ENCODE measurements at places on chromosomes 12 and 14. TPM values are rescaled to one million over a fixed set of nuclear protein-coding genes. Genes with fewer than 3 reads are reported as not detected.

DNA sequence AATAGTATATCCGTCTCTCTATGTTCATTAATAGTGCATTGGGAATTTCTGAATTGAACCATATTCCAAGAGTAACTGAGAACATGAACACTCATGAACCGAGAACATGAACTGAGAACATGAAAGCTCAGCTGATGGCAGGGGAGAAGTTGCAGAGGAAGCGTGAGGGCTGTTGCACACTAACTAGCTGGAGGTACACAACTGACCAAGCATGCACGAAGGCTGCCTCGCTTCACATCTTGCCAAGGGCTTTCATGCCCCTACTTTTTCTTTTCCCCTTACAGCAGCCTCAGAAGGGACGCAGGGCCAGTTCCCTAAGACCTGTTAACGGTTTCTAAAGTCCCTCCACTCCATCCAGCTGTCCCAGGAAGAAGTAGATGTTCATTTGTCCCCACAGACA lies 4.3 kb downstream of the RNASE1 start:
- DNase-seq, result no peak
- no peaks in the 10 kb centered on the region for H3K36me3 ChIP-seq
- no peaks in the 10 kb centered on the region for H3K27me3 ChIP-seq
- H3K4me3 ChIP-seq, result no peak overlapping the region
- H3K4me1 ChIP-seq, result peaks cover 17% of the 10 kb centered on the region
- no peak overlapping the region for H3K27ac ChIP-seq

DNA sequence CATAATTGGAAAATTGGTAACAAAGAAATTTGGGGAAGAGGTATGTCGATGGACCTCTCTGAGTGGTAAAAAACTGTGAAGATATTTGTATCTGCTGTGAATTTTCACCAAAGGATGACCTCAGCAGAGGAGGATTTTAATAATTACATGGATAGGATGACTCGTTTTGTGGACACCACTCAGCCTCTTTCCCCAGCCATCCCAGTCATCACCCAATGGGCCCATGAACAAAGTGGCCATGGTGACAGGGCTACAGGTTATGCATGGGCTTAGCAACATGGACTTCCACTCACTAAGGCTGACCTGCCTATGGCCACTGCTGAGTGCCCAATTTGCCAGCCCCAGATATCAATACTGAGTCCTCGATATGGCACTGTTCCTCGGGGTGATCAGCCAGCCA lies 577.5 kb upstream of the FBXO33 start:
- H3K27ac ChIP-seq, result no peak overlapping the region
- H3K36me3 ChIP-seq, result no peaks in the 10 kb centered on the region
- DNase-seq, result no peak
- no peak overlapping the region for H3K4me3 ChIP-seq

DNA sequence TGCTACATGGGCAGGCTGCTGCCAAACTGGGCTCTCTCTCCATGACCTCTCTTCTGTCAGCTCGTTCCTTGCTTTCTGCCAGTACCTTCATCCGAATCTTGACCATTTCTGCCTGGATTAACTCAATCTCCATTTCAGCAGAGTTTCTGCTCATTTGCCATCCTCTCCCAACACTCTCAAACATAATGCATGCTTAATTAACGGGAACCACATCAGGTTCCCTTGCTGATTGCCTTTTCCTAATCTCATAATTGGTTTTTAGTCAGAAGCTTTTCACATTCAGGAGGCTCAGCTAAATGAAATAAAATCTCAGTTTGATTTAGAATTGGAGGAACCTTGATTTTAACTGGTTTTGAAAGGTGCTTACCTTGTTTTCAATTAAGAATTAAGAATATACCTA lies 127.3 kb downstream of the SLC5A8 start:
- no peaks in the 10 kb centered on the region for H3K27me3 ChIP-seq
- H3K27ac ChIP-seq, result no peak overlapping the region
- H3K36me3 ChIP-seq, result no peaks in the 10 kb centered on the region
- H3K4me1 ChIP-seq, result no peaks in the 10 kb centered on the region

- no peaks in the 10 kb centered on the region for H3K36me3 ChIP-seq
- H3K4me1 ChIP-seq, result no peaks in the 10 kb centered on the region
- DNase-seq, result no peak
Observed at GRCh38 chr14:51512316-51512715, 139.4 kb upstream of the FRMD6 start.

GRCh38 chr14:71169861-71170260 lies 262.6 kb downstream of the PCNX1 start:
- peaks cover 9% of the 10 kb centered on the region for H3K27me3 ChIP-seq
- no peaks in the 10 kb centered on the region for H3K36me3 ChIP-seq
- no peak overlapping the region for H3K4me3 ChIP-seq
- no peak overlapping the region for H3K27ac ChIP-seq

DNA sequence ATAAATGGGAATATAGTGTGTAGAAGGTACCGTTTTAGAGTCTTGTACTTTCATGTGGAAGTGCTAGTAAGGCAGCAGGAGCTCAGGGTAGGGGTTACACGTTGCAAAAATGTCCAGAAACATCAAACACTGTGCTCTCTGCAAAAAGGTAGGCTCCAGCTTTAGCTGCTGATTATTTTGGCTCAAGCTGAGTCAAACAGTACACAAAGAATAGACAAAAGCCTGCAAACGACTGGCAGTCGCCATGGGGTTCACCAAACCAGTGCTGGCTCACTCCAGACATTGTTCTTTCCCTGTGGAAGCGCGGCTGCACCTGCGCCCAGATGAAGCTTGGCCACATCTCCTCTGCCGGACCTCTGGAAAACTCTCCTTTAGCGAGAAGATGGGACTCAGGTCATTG lies 45.3 kb upstream of the NAA30 start:
- H3K27me3 ChIP-seq, result no peaks in the 10 kb centered on the region
- H3K4me3 ChIP-seq, result no peak overlapping the region
- no peak overlapping the region for H3K27ac ChIP-seq
- H3K4me1 ChIP-seq, result no peaks in the 10 kb centered on the region

DNA sequence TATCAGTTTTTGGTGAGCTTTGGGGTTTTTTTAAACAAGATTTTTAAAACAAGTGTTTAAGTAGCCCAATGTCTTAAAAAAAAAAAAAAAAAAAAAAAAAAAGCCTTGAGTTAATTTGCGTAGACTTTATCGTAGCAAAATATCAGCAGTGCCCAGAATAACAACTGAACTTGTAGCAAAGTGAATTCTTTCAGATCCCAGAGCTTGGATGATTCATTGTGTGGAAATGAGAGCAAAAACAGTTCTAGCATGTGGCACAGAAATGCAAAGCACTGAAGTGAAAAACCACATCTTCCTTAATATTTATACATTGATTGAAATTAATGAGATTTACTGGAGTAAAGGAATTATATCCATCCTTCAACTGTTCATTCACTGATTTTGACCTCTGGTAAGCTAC lies 258.1 kb downstream of the EGLN3 start:
- no peaks in the 10 kb centered on the region for H3K36me3 ChIP-seq
- no peaks in the 10 kb centered on the region for H3K27me3 ChIP-seq
- DNase-seq, result no peak

DNA sequence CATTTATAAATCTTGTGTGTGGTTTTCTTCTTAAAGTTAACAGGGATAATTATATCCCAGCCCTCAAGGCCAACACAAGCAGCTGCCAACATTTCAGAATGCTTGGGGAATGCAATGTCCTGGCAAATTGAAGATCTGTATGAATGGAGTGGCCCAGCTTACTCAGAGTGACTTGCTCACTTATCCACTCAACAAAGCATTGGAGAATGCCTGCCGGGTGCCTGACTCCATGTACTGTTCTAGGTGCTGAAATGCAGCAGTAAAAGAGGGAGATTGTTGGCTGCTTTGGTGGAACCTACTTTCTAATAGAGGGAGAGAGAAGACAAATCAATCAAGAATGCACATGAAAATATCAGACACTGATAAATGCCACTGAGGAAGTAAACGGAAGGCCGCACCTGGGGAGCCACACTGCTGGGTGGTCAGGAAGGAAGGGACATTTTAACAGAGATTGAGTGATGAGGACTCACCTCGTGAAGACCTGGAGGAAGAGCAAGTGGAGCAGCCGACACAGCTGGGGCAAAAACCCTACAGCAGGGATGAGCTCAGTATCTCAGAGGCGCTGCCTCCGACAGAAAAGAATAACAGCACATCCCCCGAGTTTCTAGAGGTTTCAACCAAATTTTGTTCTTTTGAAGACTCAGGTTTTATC lies 61.2 kb upstream of the VASH1 start:
- no peaks in the 10 kb centered on the region for H3K4me1 ChIP-seq
- no peaks in the 10 kb centered on the region for H3K27me3 ChIP-seq
- no peak overlapping the region for H3K4me3 ChIP-seq
- no peak for DNase-seq
- H3K27ac ChIP-seq, result no peak overlapping the region

DNA sequence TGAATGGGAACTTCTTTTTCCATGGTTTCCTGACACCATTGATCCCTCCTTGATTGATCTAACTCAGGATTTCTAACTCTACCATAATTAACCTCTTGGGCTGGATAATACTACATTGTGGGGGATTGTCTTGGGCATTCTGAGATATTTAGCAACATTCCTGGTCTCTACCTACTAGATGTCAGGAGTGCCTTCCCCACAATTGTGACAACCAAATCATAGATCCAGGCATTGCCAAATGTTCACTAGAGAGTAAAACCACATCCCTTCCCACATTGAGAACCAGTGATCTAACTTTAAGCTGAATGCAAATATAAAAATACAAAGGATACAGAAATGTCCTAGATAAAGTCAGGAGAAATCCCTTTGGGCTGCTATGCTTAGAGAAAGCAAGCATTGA lies 36.9 kb upstream of the CCDC198 start:
- no peak overlapping the region for H3K27ac ChIP-seq
- H3K27me3 ChIP-seq, result no peaks in the 10 kb centered on the region
- H3K4me1 ChIP-seq, result no peaks in the 10 kb centered on the region
- no peaks in the 10 kb centered on the region for H3K36me3 ChIP-seq
- DNase-seq, result no peak

Gene ANKRD33
- 0.06 TPM for polyA plus RNA-seq

Gene NID2
- 21.1 TPM for polyA plus RNA-seq

Gene FAM90A1
- polyA plus RNA-seq, result 0.91 TPM

Gene EIF5
- 197 TPM for polyA plus RNA-seq

Gene NYNRIN
- polyA plus RNA-seq, result 54.4 TPM
